NCI-H1436 (cell line): ENCODE measurements at places on chromosomes 13 and 19.

DNA sequence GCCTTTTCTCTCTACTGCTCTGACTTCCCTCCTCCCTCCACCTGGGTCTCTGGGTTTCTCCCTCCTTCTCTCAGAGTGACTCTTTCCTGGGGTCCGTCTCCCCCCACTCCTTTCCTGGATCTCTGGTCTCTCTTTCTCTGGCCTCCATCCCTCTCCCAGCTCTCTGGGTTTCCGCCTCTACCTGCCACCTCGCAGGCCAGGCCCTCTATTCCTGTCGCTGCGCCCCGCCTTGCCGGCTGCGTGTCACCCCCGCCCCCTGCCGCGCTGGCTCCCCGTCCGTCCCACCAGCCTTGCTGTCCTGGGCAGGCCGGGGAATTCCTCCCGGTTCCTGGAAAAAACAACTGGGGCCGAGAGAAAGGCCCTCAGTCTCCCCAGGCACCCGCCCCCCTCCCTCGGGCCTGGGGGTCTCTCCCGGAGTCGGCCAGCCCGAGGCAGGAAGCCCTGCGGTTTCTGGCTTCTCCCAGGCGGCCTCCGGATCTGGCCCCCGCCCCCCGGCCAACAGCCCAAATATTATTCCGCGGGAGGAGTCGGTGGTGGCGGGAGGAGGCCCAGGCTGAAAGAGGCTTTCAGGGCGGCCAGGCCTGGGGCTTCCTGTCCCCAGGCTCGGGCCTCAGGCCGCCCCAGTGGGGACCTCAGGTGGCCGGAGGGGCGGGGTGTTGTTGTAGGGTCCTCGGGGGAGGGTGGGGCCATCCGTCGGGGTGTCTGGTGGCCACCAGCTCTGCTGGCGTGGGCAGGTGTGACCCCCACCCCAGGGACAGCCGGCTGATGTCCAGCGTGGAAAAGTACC lies 9.3 kb downstream of the IRF2BP1 start:
- DNase-seq = no peak

DNA sequence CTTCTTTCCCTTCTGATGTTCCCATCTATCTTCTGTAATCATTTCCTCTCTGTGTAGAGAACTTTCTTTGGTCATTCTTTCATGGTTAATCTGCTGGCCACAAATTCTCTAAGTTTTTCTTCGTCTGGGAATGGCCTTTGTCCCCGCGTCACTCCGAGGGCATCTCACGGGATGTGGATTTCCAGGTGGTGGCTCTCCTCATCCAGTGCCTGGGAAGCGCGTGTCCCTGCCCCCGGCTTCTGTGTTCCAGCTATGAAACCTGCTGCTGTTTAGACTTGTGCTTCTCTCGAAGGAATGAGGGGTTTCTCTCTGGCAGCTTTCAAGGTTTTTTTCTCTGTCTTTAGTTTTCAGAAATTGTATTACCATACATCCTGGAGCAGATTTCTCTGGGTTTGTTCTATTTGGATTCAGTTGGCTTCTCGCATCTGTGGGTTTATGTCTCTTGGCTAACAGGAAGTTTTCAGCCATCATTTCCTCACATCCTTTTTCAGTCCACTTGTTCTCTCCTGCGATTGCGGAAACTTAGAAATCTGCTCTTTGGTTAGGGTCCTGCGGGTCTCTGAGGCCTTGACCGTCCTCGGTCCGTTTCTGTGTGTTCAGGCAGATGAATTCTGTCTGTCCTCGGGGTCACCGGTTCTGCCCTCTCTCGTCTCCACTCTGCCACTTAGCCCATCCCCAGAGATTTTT lies 36.9 kb upstream of the DCUN1D2 start:
- no peak for DNase-seq

DNA sequence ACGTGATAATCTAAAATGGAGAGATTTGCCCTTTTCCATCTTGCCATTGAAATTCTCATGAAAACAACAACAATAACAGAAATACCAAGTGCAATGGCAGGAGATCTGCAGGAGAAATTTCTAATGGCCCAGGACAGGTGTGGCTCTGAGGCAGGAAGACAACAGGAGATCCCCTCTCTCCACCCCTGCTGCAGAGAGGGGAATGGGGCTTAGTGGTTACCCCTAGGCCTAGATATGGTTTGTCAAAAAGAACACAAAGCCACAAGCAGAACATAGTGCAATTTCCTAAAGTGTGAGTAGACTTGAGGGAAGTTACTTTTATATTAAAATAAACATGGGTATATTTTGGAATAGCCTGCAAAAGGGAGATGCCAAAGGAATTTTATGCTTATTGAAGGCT lies 369.5 kb downstream of the KCNRG start:
- no peak for DNase-seq

DNA sequence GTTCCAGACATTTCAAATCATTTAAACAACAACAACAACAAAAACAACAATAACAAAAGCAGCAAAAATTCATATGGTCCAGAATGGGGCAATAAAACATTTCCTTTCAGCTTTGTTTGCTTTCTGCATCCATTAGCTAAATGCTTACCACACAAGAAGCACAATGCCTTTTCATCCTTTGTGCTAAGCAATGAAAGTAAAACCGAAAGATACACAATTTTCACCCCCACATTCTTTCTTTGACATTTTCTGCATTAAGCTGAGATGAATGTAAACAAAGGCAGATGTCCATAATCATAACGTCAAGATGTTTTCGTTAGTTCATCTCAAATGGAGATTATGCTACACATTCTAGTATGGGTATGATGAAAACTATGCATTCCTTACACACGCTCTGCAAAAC lies 568.5 kb downstream of the SLITRK6 start:
- DNase-seq = no peak

DNA sequence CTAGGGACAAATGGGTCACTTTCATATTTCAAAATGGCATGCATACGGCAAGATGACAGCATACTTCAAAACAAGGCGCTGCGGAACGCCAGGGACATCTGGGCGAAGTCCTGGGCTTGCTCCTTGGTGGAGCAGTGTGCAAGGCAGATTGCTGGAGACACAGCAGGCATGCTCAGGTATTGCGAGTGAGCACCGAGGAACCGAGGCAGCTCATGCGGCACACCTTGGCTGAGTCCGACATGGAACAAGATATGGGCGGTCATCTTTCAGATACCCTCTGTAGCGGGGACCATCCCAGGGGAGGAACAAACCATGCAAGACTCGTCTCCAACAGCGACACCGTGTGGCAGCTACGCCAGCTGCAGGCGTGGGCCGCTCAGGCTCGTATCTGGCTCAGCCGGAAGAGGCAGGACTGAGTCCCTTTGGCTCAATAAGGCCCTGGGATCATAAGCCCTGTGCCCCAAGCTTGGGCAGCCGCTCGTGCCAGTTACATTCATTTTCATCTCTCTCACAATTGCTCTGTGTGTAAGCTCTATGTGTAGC lies 112.4 kb downstream of the NUFIP1 start:
- DNase-seq = no peak

- no peak for DNase-seq
Measured at GRCh38 chr13:29046588-29046987, 226.4 kb downstream of the MTUS2 start.

DNA sequence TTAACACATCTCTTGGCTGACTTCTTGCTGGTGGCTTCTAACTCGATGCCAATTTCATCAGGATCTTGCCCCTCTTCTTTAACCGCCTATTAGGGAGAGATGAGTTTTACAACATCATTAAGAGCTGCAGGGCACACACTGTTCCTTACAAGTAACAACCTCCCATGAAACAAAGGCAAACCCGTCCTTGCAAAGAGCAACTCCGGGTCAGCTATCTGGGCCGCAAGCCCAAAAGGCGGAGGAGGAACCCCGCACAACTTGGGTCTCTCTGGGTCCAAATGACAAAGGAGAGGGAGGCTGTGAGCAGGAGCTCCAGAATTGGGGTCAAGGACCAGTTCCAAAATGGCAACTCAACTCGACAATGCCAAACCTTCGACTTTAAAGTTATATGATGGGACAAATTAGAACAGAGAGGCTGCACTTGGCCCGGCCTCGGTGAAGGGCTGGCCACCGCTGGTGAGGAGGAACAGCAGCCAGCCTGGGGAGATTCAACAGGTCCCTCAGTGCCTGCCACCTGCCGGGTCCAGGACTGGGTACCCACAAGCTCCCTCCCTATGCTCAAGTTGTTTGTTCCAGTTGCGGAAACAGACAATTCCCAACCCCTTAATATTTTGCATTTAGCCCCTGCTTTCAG lies 1.1 kb downstream of the SAFB2 start:
- DNase-seq = no peak

DNA sequence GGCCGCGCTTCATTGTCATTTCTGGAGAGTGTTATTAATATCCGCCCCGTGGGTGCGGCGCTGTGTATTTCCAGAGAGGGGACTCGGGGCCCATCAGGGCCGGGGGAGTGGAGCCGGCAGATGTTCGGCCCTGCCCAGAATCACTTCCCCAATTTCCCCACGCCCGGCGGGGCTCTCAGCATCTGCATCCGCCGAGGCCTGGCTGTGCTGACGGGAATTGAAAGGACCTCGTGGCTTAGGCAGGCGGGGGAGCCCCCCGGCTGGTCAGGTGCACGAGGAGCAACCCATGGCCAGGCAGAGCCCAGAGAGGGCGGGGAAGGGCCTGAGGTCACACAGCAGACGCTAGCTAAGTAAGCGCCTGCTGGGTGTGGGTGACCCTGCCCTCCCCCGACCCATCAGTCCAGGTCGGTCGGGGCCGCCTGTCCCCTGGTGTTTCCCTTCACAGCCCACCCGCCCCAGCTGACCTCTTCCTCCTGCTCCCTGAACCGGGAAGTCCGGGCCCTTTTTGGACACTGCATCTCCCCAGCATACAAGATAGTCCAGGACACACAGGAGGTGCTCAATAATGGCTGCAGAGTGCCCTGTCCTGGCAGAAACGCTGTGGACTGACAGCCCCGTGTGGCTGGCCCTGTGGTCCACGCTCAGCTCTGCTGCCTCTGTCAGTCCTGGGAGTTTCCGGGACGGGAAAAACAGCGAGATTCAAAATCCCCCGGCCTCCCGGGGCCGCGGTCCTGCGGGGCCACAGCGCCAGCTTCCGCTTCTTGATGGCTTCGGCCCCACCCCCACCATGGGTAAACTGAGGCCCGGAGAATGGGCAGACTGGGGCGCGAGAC lies 22.1 kb downstream of the ARID3A start:
- DNase-seq = no peak

DNA sequence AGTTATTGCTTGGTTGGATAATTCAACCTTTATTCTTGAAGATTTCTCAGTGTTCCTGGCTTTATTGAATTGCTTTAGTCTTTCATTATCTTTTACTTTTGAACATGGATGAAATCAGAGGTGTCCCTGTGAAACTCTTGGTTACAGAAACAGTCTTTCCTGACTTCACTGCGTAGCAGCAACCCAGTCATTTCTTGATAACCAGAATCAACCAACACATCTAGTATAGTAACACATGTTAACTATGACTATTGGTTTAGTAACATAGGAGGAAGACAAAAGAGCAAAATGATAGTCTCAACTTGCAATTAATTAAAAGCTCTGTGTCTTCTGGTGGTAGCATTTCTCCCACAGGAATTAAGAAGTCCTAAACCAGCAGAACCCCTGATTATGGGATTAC lies 393.6 kb downstream of the GPC5 start:
- no peak for DNase-seq

GRCh38 chr13:73261739-73262216 lies 203.0 kb downstream of the KLF5 start:
- no peak for DNase-seq

- DNase-seq = no peak
Measured at GRCh38 chr13:74867460-74867859, 614.5 kb downstream of the TBC1D4 start.

GRCh38 chr19:10846500-10847202 lies 1.6 kb upstream of the C19orf38 start:
- DNase-seq = no peak

DNA sequence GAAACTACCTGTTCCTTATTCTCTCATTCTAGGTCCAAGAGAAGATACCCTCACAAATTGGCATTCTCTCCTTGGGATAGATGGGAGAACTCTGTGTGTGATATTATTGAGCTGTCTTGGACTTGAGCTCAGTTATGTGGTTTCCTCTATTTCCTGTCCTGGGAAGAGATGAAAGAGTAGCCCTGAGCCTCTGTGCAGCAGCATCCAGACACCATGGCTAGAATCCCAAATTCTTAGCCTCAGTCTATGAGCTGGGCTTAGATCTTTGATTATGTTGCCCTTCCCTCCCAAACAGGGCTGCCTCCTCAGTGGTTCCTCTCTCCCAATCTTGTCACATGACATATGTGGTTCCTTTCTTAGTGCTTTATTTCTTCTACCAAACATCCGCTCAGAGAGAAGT lies 290.7 kb downstream of the SPRY2 start:
- no peak for DNase-seq

DNA sequence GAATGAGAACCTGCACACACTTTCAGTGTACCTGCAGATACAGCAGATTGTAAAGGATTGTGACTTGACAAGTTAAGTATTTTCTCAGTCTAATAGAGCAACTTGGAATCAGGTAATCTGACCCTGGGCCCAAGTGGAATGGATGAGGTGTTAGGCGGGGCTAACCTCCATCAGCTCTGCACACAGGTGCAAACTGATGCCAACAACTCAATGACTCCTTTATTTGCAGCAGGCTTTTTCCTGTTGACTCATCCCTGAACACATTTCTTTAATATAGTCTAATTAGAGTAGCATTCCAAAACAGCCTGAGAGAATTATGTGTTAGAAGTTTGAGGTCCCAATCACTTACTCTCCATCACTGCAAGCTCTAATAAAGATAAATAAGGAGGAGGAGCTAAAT lies 48.8 kb downstream of the TPT1 start:
- DNase-seq = no peak

DNA sequence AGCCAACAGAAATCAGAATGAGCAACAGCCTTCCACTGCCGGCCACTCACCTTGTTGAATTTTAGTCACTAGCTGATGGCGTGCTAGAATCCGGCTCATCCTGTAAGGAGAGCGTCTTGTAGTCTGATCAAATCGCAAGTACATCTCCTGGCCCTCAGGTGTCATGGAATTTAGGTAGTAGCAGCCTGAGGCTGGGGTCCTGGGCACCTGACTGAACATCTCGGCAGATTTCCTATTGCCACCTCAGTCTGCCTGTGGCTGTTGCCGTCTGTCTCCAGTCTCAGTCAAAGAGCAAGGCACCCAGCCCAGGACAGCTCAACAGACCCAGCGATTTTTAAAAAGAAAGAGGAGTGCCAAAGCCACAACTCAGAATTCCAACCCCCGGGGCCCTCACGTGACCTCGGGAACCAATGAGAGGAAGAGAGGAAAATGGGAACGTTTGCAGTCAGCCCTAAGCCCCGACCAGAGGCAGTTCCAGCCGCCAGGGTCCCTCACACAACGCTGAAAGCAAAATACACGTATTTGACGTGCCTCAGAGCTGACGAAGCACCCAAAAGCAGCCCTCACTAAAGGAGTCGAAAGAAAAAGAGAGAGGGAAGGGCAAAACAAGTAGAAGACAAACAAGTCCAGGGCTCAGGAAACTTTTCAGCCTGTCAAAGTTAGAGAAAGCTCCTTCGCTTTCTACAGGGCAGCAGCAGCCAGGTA lies at the start of gene STARD13:
Gene STARD13, minus strand, starts transcription at position 336 of the 705 bp plus-strand sequence. Its CDS starts 117 bp downstream, at position 219.
- peak; percentile 11 for DNase-seq

DNA sequence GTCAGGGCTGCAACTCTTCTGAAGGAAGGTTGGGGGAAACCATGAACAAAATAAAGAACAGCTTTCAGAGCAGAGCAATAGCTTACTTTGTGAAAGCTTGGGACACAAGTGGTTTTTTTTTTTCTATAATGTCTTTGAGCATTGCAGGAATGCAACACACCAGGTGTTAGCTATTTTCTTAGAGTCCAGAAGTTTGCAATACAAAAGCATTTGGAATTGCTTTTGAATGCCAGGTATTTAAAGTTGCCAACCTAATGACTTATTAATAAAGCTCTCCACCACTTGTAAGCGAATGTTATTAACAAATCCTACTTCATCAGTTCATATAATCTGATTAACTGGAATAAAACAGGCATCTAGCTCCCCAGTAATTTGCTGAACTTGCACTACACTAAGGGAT lies 172.6 kb downstream of the NUFIP1 start:
- DNase-seq = no peak

GRCh38 chr13:26914624-26915023 lies 154.0 kb upstream of the GPR12 start:
- DNase-seq = no peak
